HT1080 (cell line): ENCODE measurements at places on chromosomes 12 and 14. TPM values are rescaled to one million over a fixed set of nuclear protein-coding genes. Genes with fewer than 3 reads are reported as not detected.

DNA sequence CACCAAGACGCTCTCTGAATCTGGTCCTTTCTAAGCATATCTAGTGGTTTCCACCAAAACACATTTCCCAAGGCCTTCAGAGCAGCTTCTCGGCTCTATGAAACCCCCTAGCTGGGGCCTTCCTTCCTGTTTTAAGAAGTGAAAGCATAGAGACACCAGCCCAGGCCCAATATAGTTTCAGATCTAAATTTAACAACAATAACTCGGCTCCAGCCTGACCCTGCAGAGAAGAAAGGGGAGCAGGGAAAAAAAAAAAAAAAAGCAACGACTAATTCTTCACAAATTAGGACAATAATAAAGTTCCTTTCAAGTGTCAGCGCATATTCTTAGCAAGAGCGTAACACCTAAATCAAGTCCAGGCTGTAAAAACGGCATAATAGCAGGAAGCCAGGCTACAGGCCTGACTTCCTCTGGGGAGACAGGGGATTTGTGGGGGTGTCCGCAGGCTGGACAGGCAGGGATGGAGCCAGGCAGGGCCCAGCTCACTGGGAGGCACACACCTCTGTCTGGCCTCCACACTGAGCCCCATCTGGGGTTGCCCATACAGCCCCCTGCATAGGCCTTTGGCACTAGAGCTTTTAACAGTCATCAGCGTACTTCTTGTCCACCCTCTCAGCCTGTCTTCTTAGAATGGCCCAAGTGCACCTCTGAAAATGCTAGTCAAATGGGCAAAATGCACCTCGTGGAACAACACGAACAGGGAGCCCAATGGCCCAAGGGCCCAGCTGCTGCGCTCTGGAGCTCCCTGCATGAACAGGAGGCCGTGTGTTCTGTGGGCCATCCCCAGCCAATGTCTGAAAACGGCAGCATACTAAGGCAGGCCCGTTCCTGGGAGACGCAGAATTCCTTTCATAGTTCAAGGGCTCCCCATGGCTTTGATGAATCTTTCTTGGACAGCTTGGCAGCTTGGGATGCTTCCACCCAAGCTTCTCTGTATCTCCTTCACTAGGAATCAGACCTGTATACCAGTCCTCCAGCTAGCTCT, 772.9 kb downstream of the MED13L start:
- DNase-seq = no peak

DNA sequence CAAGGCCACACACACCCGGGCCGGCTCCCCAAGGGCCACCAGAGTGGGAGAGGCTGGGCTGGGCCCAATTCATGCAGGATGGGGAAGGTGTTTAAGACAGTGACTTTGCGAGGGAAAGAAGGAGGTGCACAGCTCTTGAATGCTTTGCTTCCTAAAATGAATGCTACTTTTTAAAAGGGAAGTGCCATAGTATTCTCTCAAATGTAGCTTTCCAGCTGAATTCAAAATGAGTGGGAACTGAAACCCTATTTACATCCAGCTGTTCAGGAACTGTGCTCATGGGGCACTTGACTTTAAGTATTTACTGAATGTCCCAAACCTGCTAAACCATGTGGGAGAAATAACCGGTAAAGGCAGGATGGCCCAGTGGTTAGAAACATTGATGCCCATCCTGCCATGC, 7.6 kb downstream of the ITPK1 start:
- no peak for DNase-seq

- no peak for DNase-seq
Observed at GRCh38 chr12:115667116-115667515, 610.4 kb downstream of the MED13L start.

GRCh38 chr12:94969424-94969823, 34.1 kb downstream of the NDUFA12 start:
- no peak for DNase-seq

DNA sequence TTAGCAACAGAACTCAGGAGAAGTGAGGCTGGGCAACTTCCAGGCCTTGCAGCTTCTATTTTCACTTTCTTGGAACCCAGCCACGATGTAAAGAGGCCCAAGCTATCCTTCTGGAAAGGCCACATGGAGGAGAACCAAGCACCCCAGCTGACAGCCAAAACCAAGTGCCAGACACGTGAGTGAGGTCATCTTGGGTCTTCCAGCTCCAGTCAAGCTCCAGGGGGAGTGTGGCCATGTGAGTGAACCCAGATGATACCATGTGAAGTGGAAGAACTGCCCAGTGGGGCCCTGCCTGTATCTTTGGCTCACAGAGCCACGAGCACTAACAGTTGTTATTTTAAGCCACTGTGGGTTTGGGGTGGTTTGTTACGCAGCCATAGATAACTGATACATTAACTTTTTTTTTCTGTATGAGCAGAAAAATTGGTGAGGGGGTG, 126.8 kb upstream of the MAP1LC3B2 start:
- DNase-seq = no peak

The LHX5 gene
- not detected in 2 replicates for total RNA-seq
